ENCODE measurements at places on chromosomes 13 and 19. TPM values are rescaled to one million over a fixed set of nuclear protein-coding genes. Genes with fewer than 3 reads are reported as not detected.

GRCh38 chr13:51739027-51739764 lies 64.8 kb downstream of the DHRS12 start:
- H3K4me1 ChIP-seq, result peaks cover 27% of the 10 kb centered on the region
- peak overlapping the region; percentile 30 for H3K27ac ChIP-seq
- DNase-seq, result no peak
- no peaks in the 10 kb centered on the region for H3K27me3 ChIP-seq
- H3K4me3 ChIP-seq, result no peak overlapping the region

GRCh38 chr13:38514575-38514974 lies 164.9 kb downstream of the UFM1 start:
- H3K27ac ChIP-seq, result no peak overlapping the region
- H3K4me3 ChIP-seq, result no peak overlapping the region
- no peaks in the 10 kb centered on the region for H3K36me3 ChIP-seq
- no peaks in the 10 kb centered on the region for H3K4me1 ChIP-seq
- no peaks in the 10 kb centered on the region for H3K27me3 ChIP-seq

GRCh38 chr13:48400090-48400694 lies 12.7 kb downstream of the LPAR6 start:
- no peaks in the 10 kb centered on the region for H3K4me1 ChIP-seq
- DNase-seq, result no peak
- H3K4me3 ChIP-seq, result no peak overlapping the region
- no peaks in the 10 kb centered on the region for H3K27me3 ChIP-seq
- H3K36me3 ChIP-seq, result no peaks in the 10 kb centered on the region

DNA sequence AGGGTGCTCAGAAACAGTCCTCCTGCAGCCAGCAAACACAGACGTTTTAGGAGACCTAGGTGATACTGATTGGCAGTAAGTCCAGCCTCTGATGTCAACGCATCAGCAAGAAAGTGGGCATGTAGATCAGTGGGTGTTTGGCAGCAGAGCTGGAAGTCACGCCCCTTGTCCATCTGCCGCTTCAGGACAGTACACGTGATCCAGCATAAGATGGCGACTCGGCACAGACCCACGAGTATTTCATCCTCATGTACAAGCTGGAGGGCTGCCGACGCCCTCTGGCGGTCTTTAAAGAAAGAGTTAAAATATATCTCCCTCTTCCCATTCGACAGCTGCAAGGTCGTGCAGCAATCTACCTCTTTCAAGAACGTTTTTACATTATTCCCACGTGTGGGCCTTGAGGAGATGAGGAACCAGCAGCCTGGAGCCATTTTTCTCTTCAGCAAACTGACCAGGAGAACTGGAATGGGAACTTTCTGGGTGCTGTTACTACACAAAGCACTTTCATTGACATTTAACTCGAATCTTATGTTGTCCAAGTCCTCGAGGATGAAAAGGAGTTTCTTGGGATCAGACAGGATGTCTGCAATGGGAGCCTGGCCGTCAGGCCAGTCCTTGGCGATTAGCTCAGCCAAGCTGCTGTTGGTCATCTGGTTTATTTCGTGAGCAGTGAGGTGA lies 22.3 kb downstream of the NLRP11 start:
- no peaks in the 10 kb centered on the region for H3K27me3 ChIP-seq
- no peaks in the 10 kb centered on the region for H3K4me1 ChIP-seq
- no peak overlapping the region for H3K4me3 ChIP-seq
- peak; percentile 79 for DNase-seq
- H3K27ac ChIP-seq, result no peak overlapping the region
- no peaks in the 10 kb centered on the region for H3K36me3 ChIP-seq

DNA sequence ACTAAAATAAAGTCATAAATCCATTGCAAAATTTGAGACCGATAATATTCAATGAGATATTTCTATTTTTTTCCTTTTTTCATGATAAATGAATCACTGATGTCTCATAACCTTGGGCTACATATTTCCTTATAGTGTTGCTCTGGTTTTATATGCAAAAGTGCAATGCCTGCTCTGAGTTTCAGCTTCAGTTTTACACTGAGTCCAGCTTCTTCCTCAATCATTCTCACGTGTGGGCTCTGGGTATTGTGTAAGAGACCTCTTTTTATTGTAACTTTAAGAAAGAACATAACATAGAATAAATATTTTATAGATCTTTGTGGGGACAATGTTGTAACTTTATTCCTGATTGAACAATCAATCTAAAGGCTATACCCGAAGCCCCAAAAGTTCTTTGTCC lies 280.2 kb upstream of the EDNRB start:
- H3K4me3 ChIP-seq, result no peak overlapping the region
- no peaks in the 10 kb centered on the region for H3K36me3 ChIP-seq
- no peak overlapping the region for H3K27ac ChIP-seq
- H3K4me1 ChIP-seq, result no peaks in the 10 kb centered on the region
- H3K27me3 ChIP-seq, result no peaks in the 10 kb centered on the region

Gene CXCL17
- total RNA-seq, result not detected

DNA sequence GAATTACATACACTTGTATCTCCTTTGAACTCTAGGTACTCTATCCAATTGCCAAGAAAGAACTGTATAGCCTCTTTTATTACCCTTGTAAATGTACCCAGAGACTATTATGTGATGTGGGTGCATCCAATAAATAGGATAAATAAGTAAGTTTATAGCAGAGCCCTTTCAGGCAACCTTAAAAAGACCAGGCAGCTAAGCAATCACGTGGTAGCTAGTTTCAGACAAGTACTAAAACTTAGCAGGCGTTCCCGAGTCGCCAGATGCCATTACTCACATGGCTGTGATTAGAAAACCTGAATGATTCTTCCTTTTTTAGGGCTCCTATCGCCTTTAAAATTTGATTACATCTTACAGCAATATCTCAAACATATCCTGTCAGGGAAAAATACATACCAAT lies 1303.0 kb downstream of the EFNB2 start:
- H3K4me1 ChIP-seq, result no peaks in the 10 kb centered on the region
- no peak overlapping the region for H3K4me3 ChIP-seq
- H3K36me3 ChIP-seq, result no peaks in the 10 kb centered on the region
- DNase-seq, result no peak
- H3K27ac ChIP-seq, result no peak overlapping the region
- H3K27me3 ChIP-seq, result no peaks in the 10 kb centered on the region

GRCh38 chr13:106963151-106963550 lies 395.2 kb upstream of the ARGLU1 start:
- no peaks in the 10 kb centered on the region for H3K27me3 ChIP-seq
- no peak overlapping the region for H3K4me3 ChIP-seq
- H3K36me3 ChIP-seq, result no peaks in the 10 kb centered on the region
- DNase-seq, result no peak
- peaks cover 19% of the 10 kb centered on the region for H3K4me1 ChIP-seq
- H3K27ac ChIP-seq, result no peak overlapping the region

All from right lobe of liver (tissue), 6 donors.